ENCODE measurements at places on chromosomes 2 and 18. TPM values are rescaled to one million over a fixed set of nuclear protein-coding genes. Genes with fewer than 3 reads are reported as not detected.
A peak's percentile ranks its signal among the peaks of the same experiment; 100 is the strongest.

GRCh38 chr2:225017713-225018112 lies 24.6 kb downstream of the DOCK10 start:
- DNase-seq, result no peak

DNA sequence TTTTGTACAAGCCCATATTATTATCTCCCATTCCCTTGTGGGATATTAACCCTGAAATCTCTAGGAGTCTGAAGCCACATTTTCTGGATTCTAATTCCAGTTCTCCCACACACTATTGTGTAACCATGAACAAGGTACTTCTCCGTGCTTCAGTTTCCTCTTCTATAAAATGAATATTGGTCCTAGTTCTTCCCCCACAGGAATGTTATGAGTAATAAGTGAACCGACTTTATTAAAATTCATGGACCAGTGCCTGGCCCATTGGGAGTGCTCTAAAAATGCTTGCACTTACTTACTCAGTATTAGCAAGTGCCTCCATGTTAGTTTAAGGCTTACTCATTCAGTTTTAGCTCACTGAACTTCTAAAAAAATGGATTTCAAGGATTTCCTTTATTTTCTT lies 1.4 kb upstream of the ACMSD start:
- DNase-seq, result no peak

DNA sequence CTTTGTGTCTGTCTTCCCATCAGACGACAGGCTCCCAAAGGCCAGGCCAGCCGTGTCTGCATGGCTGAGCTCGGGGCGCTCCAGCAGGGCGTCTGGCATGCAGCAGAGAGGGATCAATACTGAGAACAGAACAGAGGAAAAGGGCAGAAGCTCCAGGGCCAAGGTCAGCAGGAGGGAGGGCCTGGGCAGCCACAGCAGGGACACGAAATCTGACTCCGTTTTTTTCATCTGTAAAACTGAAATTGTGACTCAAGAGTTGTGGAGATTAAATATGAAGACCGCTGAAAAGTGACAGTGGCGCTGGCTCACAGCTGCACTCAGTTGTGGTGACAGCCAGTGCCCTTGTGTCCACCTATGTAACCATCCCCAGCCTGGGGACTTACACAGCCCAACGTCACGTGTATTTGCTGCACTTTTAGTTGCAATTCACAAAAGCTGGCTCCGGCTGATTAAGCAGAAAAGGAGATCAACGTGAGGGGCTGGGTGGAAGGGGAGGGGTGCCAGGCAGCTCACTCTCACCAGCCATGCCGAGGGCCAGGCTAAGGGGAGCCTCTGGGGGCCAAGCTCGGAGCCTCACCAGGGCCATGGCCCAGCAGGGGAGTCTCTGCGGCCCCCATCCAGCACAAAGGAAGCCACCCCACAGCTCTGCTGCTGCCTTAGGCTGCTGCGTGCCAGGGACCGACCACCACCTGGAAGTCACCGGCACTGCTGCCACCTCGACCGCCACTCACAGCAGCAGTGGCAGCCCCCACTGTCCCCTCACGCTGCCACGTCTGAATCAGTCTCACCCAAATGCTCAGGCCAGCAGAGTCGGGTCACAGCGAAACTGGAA lies 74.7 kb downstream of the EIPR1 start:
- DNase-seq, result no peak

DNA sequence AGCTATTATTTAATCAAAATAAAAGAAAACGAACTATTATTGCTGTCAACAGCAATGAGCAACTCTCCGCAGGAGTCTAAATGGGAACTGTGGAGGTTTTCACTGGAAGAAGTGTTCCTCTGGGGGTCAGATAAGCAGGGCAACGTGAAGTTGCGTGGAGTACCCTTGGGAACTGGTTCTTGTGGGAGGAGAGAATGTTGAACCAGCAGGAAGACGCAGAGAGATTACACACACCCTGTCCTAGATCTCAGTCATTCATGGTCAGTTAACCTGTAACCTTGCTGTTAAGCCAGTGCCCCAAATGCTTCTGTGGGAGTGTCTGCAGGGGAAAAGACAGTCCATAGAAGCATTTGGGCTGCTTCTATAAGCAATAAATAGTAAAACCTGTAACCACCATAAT lies 20.4 kb upstream of the CABLES1 start:
- DNase-seq, result peak; percentile 48

DNA sequence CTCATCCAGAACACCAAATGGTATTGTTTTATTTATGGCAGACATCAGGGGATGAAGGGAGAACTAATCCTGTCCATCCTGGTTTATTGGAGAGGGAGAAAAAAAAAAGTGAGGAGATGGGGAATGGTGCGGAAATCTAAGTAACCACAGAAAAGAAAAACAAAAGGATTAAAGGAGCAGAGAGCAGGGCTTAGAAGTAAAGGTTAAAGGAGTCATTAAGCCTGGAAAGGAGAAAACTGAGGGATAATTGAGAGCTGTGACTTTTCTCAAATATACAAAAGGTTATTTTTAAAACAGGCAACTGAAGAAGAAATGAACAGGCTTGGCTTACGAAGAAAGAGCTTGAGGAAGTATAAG lies 127.2 kb upstream of the PPP1CB start:
- DNase-seq, result no peak

- DNase-seq, result no peak
Observed at GRCh38 chr2:46211461-46211860, 85.7 kb upstream of the EPAS1 start.

UGT1A8 gene
- total RNA-seq, result not detected

SCN7A gene
- not detected for total RNA-seq

- DNase-seq, result peak; percentile 71
Observed at GRCh38 chr2:32862269-32863055, 84.3 kb upstream of the LTBP1 start.

DNA sequence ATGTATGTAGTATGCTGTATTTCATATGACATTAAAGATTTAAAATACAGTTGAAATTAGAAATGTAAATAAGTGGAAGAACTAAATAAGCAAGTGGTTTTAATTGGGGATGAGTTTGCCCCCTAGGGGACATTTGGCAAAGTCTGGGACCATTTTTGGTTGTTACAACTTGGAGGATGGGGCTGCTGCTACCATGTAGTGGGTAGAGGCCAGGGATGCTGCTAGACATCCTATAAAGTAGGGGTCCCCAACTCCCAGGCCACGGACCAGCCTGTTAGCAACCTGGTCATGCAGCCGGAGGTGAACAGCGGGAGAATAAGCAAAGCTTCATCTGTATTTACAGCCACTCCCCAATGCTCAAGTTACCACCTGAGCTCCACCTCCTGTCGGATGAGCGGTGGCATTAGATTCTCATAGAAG lies 27.9 kb upstream of the ASNSD1 start:
- peak; percentile 49 for DNase-seq

AQP12A gene
- not detected for total RNA-seq

ADGRF3 gene
- total RNA-seq, result under 0.01 TPM

DNA sequence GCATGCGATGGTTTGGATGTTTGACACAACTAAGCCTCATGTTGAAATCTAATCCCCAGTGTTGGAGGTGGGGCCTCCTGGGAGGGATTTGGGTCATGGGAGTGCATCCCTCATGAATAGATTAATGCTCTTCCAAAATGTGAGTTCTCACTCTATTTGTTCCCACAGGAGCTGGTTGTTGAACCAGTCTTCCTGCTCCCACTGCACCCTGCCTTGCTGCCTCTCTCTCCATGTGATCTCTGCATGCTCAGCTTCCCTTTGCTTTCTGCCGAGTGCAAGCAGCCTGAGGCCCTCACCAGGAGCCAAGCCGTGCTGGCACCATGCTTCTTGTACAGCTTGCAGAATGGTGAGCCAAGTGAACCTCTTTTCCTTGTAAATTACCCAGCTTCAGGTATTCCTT lies 206.8 kb downstream of the VAPA start:
- no peak for DNase-seq

VWC2L gene
- total RNA-seq, result not detected

DNA sequence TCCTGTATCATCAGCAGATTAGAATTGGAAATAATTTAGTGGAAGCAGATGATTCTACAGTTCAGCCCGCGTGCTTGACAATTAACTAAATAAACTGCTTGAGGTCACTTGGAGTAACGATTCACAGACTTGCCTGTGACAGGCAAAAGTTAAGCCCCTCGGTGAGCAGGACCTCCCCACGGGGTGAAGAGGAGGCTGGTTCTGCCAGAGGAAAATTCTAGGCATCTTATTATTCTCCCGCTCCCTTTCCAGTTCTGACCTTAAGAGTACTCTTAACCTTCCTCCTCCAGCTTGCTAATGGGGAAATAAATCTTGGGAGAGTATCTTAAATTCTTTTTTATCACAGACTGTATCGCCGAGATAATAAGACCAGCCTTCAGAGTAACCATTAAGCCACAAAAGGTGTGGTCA lies 169.7 kb upstream of the SMAD2 start:
- DNase-seq, result no peak

GRCh38 chr2:47842846-47843245 lies 59.9 kb downstream of the MSH6 start:
- DNase-seq, result no peak

DNA sequence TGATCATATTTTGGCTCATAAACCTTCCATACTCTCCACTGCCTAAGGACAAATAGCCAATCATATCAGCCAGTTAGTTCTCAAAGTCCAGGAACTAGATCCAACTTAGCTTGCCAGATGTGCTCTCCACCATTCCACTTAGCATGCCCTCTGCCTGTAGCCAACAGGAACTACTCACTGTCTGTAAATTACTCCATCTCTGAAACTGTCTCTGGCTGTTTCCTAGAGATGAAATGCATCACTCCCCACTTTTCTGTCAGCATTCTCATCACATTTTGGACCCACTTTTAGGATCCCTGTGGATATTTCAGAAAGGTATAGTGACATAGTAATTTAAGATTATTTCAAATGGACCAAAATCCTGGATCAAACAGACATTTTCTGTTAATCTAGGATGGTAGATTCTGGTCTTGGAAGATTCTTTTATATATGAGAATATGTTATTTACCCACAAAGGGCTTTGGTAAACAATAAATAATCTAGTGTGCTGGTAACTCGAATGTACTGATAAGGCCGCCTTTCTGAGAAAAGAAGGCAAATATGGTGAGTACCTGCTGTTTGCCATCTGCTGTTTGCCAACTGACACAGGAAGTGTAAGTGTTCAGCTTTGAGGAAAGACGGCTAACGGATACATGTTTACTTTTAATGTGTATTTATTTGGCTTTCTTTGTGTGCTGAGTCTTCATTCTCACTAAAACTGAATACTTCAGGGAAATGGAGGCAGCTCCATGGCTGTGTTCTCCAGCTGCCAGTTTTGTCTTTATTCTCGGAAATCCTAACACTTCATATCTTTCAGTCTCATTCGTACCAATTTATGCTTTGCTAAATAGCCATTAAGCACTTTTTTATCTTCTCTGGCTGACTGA lies 79.5 kb downstream of the EVA1A start:
- DNase-seq, result peak; percentile 40
